ENCODE measurements at places on chromosomes 12 and 14. TPM values are rescaled to one million over a fixed set of nuclear protein-coding genes. Genes with fewer than 3 reads are reported as not detected.

- no peaks in the 10 kb centered on the region for H3K36me3 ChIP-seq
- H3K4me1 ChIP-seq = no peaks in the 10 kb centered on the region
- no peak overlapping the region for H3K4me3 ChIP-seq
Observed at GRCh38 chr14:104586832-104587620, 7.5 kb downstream of the C14orf180 start.

DNA sequence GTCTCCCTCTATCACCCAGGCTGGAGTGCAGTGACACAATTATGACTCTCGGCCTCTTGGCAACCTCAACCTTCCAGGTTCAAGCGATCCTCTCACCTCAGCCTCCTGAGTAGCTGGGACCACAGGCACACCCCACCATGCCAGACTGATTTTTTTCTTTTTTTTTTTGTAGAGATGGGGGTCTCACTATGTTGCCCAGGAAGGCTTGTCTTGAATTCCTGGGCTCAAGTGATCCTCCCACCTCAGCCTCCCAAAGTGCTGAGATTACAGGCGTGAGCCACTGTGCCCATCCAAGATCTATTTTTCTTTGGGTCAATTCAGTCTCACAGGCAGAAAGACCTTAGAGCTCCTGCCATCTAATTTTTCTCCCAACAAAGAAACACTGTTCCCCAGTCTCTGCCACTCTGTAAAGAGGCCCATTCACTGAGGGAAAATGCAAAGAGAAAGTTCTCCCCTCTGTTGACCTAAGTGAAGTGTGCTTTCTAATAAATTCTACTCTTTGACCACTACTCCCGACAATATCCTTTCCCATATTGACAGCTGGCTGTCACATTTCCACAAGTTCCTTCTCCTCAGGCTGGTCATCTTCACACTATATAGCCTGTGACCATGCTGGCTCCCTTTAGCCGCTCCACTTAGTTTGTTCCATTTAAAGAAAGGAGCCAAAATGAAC lies 23.3 kb downstream of the TMED8 start:
- no peaks in the 10 kb centered on the region for H3K36me3 ChIP-seq
- no peak for DNase-seq
- H3K4me3 ChIP-seq = no peak overlapping the region
- H3K27ac ChIP-seq = no peak overlapping the region
- H3K27me3 ChIP-seq = no peaks in the 10 kb centered on the region

- no peak for DNase-seq
- no peaks in the 10 kb centered on the region for H3K4me1 ChIP-seq
- H3K4me3 ChIP-seq = no peak overlapping the region
- H3K27ac ChIP-seq = no peak overlapping the region
Observed at GRCh38 chr12:65990592-65990991, 140.0 kb downstream of the LLPH start.

- no peak overlapping the region for H3K4me3 ChIP-seq
- DNase-seq = no peak
- peaks cover 7% of the 10 kb centered on the region for H3K27me3 ChIP-seq
- H3K27ac ChIP-seq = no peak overlapping the region
- H3K4me1 ChIP-seq = no peaks in the 10 kb centered on the region
Observed at GRCh38 chr14:53967606-53968005, 11.0 kb upstream of the BMP4 start.

DNA sequence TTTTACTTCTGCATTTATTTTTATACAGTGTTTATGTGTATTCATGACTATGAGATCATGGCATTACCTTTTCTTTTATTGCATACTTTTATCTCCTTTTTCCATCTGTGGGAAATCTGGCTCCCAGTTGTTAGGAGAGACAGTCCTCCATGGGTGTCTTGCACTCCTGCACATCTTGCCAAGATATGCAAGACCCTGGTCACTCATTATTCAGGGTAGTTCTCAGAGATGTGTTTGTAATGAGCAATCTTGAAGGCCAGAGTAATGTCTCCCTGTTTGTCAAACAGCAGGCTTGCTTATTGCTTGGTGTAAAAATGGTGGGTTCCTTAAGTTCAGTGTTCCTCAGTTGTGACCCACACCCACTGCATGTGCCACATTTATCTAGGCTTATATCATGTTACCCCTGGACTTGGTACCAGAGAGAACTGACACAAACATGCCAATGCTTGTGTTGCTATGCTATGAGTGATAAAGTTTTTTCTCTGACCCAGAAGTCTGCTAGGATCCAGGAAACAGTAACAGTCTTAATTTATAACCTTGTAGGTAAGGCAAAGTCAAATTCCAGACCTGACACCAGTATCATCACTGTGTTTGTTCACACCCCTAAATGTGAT lies 36.8 kb downstream of the PPHLN1 start:
- no peaks in the 10 kb centered on the region for H3K4me1 ChIP-seq
- DNase-seq = no peak
- no peaks in the 10 kb centered on the region for H3K27me3 ChIP-seq
- no peak overlapping the region for H3K27ac ChIP-seq
- H3K36me3 ChIP-seq = peaks cover 2% of the 10 kb centered on the region

DCN gene
- total RNA-seq = 1.9 TPM

DNA sequence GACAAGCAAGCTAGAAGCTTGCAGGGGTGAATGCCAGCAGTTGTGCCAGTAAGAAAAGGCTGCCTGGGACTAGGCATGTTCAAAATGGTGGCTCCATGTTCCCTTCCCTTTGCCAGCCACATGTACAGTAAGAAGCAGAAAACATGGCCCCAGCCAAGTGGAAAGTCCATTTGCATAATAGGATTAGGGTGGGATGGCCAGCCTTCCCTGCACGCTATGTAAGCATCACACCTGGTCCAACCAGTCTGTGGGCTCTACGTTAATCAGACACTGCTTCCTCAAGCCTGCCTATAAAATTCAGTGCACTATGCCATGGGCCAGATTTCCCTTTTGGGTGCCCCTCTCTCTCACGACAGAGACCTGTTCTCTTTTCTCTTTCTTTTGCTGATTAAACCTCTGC lies 288.4 kb downstream of the GXYLT1 start:
- DNase-seq = no peak
- no peaks in the 10 kb centered on the region for H3K36me3 ChIP-seq
- H3K4me3 ChIP-seq = no peak overlapping the region
- no peaks in the 10 kb centered on the region for H3K4me1 ChIP-seq
- no peaks in the 10 kb centered on the region for H3K27me3 ChIP-seq

BICDL1 gene
- total RNA-seq = 22.2 TPM

DNA sequence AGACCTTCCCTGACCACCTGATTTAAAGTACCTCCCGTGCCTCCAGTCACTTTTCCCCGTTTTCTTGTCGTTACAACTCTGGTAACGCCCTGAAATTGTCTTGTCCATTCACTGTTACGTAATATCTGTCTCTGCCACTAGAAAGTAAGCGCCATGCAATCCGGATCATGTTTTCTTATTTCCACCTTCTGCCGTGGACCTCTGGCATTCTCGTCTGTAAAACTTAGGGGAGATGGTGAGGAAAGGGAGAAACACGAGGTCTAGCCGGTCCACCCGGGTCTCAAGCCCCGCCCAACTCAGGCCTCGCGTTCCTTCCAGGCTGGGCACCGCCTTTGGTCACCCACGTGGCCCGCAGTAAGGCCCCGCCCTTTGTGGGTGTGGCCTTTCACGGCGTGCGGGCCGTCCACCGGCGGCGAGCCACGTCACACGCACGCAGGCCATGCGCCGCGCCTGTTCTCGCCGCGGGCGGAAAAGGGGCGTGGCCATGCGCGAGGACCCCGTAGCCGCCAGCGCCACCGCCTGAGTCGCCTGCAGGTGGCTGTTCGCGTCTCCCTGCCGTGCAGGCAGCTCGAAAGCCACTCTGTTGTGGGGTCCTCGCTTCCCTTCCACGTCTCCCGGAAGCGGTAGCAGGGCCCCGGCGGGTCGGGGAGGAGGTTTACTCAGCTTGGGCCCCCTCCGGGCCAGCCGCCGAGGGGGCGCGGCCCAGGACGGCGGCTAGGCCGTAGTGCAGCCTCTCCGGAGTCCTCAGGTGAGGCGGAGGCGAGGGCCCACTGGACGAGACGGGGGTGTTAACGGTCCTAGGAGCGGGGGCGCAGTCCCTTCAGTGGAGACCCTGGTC lies at the start of gene GOLGA5:
Gene GOLGA5, plus strand, starts transcription at position 597 of the 838 bp plus-strand sequence. CDS start 3,133 bp downstream, outside the sequence.
- peak within 1 kb of the TSS; percentile 96 for H3K4me3 ChIP-seq
- peak within 1 kb of the TSS; percentile 98 for H3K27ac ChIP-seq
- peaks cover 6% of the 10 kb centered on the region for H3K4me1 ChIP-seq
- H3K36me3 ChIP-seq = peaks cover 6% of the 10 kb centered on the region

JPH4 gene
- 0.05 TPM for total RNA-seq

VDR gene
- 3.0 TPM for total RNA-seq
